ENCODE measurements at places on chromosomes 1 and 21. TPM values are rescaled to one million over a fixed set of nuclear protein-coding genes. Genes with fewer than 3 reads are reported as not detected.
A peak's percentile ranks its signal among the peaks of the same experiment; 100 is the strongest.

- DNase-seq = no peak
- H3K27me3 ChIP-seq = no peaks in the 10 kb centered on the region
- no peaks in the 10 kb centered on the region for H3K36me3 ChIP-seq
- H3K27ac ChIP-seq = no peak overlapping the region
Measured at GRCh38 chr1:165857046-165857801, 29.8 kb downstream of the UCK2 start.

Gene LENEP
- total RNA-seq = not detected

Gene COL24A1
- 1.1 TPM for total RNA-seq

Gene ITLN2
- 30.7 TPM for total RNA-seq

- H3K4me1 ChIP-seq = peaks cover 13% of the 10 kb centered on the region
- H3K4me3 ChIP-seq = no peak overlapping the region
- DNase-seq = no peak
- H3K27ac ChIP-seq = no peak overlapping the region
- no peaks in the 10 kb centered on the region for H3K36me3 ChIP-seq
Measured at GRCh38 chr1:117674521-117675400, 68.9 kb downstream of the TENT5C start.

DNA sequence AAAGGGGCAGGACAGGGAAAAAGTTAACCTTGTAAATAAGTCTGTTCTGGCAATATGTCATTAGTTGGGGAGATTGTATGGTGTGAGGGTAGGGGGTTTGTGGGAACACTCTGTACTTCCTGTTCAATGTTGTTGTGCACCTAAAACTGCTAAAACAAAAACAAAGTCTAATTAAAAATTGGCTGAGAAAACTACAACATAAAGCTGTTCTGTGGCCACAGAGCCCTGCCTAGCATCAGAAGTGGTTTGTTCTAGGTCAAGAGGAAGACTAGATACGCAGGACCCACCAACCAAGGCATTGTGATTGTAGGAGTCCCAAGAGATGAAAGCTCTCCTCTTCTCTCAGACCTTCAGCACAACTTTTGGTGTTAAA, 81.0 kb upstream of the LRRC8D start:
- no peak overlapping the region for H3K4me3 ChIP-seq
- peak overlapping the region; percentile 32 for H3K27ac ChIP-seq
- H3K36me3 ChIP-seq = no peaks in the 10 kb centered on the region
- no peaks in the 10 kb centered on the region for H3K27me3 ChIP-seq

DNA sequence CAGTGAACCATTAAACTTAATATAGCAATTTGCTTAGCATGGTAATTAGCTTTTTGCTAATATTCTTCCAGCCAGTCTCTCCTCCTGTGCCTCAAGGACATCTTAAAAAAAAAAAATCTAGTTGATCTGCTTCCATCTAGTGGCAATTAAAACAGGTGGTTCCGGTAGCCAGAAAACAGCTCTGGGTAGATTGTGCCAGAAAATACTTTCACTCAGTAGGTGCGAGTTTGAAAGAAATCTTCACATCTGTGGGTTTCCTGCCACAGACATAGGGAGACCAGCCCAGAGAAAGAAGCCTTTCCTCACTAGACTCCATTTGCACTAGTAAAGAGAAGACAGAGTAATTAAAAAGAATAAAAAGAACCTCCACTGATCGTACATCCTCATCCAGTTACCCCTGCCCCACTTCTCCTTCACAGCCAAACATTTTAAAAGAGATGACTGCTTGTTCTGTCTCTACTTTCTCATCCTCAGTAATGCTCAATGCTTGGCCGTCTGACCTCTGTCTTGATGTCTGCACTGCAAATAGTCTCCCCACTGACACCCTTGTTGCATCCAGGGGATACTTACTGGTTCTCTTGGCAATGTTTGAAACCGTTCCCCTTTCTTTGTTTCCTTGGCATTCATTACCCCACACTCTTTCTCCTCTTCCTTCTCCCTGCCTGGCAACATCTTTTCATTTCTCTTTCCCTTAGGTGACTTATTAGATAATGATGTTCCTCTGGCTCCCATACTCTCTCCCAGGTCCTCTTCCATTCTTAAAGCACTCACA, 16.9 kb downstream of the SELL start:
- no peak overlapping the region for H3K27ac ChIP-seq
- no peaks in the 10 kb centered on the region for H3K27me3 ChIP-seq
- no peaks in the 10 kb centered on the region for H3K36me3 ChIP-seq
- H3K4me3 ChIP-seq = no peak overlapping the region

DNA sequence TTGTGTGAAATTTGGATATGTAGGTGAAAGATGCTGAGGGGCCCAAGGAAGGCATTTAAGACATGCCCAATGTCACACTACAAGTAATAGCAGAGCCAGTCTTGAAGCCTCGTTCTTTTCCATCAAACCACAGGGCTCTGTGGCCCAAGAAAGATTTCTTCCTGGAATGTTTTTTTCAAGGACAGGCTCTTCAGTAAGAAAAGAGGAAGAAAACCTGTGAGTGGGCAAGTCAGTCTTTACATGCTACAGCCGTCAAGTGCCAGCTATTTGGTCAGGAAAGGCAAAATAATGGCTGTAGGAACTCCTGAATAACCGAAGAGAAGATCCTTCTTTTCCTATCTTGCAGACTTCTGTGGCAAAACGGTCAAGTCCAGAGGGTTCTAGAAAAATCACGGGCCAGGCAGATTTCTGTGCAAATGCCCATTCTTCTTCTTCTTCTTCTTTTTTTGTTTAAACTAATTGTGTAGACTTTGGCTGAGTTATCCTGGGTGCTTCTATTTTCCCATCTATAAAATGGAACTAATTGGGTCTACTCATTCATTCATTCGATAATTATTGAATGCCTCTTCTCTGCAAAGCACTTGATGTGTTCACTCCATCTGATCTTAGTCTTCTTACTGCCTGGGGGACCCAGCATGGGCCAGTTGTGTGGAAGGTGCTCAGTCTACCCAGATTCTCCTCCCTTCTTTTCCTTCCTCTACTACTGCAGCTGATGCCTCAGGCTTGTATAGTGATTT, 1.9 kb upstream of the ID3 start:
- no peaks in the 10 kb centered on the region for H3K27me3 ChIP-seq
- H3K36me3 ChIP-seq = peaks cover 10% of the 10 kb centered on the region
- H3K4me3 ChIP-seq = peak overlapping the region; percentile 92

DNA sequence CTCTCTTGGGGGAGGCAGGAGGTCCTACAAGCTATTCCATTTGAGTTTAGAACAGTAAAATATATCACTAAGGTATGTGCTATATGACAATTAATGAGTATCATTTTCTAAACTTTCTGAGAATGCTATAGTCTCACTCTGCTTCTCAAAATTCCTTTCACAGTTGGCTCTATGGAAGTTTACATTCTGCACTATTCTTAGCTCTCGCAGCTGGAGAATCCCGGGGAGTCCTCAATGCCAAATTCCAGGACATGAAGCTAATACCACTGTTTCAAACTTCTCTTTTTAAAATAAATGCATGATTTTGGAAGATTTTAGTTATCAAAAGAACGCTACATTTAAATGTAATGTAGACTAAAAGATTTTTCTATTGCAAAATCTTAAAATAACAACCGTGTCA, 22.4 kb upstream of the PALMD start:
- no peaks in the 10 kb centered on the region for H3K4me1 ChIP-seq
- DNase-seq = no peak
- no peaks in the 10 kb centered on the region for H3K27me3 ChIP-seq
- H3K36me3 ChIP-seq = no peaks in the 10 kb centered on the region
- H3K4me3 ChIP-seq = no peak overlapping the region

Gene CENPL
- total RNA-seq = 6.9 TPM

DNA sequence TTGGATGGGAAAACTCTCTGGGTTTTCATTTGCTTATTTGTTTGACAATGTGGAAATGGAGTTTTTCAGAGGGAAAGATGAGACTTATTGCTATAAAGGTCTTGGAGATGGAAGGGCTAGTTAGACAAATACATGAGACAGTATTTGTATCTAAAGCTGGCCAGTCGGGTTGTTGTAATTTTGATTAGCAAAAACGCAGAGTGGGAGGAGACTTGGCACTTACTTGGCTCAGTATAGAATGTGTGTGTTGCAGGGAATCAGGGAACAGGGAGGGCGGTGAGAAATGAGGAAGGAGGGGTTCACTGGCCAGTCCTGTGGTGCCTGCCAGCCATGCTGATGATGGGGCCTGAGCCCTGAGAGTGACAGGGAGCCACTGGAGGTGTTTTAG, 6.0 kb upstream of the FOXE3 start:
- H3K4me3 ChIP-seq = no peak overlapping the region
- no peaks in the 10 kb centered on the region for H3K4me1 ChIP-seq
- DNase-seq = no peak

DNA sequence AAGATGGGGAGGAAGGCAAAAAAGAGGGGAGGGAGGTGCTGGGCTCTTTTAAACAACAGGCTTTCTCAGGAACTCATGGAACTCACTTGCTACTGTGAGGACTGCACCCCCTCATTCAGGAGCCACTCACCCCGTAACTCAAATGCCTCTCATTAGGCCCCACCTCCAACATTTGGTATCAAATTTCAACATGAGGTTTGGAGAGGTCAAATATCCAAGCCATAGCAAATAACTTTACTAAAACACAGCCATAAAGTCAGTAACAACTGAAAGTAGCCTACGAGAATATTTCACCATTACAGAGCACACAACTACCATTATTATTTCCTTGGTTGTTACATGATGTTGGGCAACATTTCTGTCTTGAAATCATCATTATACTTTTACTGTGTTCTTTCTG, 13.1 kb upstream of the DMRTB1 start:
- peaks cover 7% of the 10 kb centered on the region for H3K27me3 ChIP-seq
- DNase-seq = no peak
- no peak overlapping the region for H3K4me3 ChIP-seq
- H3K4me1 ChIP-seq = no peaks in the 10 kb centered on the region
- H3K36me3 ChIP-seq = no peaks in the 10 kb centered on the region

Gene IVL
- total RNA-seq = 0.24 TPM

Gene TRIM63
- total RNA-seq = 0.53 TPM

Gene PSRC1
- 4.2 TPM for total RNA-seq

Gene KIF26B
- 1.2 TPM for total RNA-seq

Gene CFHR4
- total RNA-seq = not detected

DNA sequence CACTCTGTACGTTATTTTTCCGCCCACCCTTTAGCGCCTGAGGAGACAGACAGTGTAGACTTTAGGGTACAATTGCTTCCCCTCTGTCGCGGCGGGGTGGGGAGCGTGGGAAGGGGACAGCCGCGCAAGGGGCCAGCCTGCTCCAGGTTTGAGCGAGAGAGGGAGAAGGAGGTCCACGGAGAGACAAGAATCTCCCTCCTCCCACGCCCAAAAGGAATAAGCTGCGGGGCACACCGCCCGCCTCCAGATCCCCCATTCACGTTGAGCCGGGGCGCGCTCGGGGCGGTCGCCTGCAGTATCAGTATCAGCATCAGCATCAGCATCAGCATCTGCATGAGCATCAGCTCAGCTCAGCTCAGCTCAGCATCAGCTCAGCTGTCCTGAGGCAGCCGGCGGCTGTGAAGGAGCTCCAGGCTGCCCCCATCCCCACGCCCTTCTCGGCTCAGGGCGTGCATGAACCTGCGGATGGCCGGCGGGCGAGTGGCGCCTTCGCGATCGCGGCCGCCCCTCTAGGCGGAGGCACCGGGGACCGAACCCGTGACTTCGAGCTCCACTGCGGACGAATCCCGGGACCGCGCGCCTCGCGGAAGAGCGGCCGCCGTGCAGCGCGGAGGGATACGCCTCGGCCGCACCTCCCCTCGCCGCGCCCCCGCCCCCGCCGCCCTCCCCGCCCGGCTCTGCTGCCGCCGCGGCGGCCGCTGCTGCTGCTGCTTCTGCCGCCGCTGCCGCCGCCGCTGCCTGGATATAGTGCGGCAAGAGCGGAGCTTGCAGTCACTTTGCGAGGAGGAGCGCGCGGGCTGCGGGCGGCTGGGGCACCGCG, at the start of gene NCAM2:
Gene NCAM2 (plus strand): TSS at position 774 of the 820 bp plus-strand sequence.
- DNase-seq = peak; percentile 78
- H3K36me3 ChIP-seq = no peaks in the 10 kb centered on the region
- H3K4me1 ChIP-seq = peaks cover 14% of the 10 kb centered on the region
- H3K27me3 ChIP-seq = peaks cover 11% of the 10 kb centered on the region

DNA sequence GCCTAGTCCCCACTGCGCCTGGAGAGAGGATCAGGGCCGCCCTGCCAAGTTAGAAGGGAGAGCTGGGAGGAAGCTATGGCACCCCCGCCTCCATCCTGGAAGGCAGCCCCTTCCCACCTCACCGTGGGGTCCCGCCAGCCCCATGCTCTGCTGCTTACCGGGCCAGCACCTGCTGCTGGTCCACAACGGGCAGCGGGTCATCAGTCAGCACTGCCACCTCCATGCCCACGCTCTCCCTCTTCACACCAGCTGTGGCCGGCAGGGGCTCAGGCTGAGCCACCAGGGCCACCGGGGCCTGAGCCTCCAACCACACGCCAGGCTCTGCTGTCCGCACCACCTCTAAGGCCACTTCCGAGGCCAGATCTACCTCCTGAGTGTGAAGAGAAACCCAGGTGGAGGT, 23.5 kb upstream of the DDOST start:
- no peak for DNase-seq
- H3K27me3 ChIP-seq = no peaks in the 10 kb centered on the region
- H3K27ac ChIP-seq = peak overlapping the region; percentile 84

DNA sequence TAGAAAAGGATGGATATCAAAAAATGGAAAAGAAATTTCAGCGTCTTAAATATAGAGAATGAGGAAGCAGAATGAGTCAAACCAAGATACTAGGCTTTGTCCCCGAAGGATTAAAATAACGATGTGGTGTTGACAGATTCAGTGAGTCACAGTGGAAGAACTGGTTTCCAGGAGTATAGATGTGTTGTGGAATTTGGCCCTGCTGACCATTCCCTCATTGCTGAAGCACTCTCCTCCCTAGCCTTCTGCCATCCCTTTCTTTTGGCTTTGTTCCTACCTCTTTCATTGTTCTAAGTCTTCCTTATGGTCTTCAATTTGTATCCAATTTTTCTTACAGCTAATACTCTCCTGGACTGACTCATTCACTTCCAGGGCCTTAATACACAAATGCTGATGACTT, 23.1 kb upstream of the USP25 start:
- no peak overlapping the region for H3K4me3 ChIP-seq
- no peaks in the 10 kb centered on the region for H3K27me3 ChIP-seq
- H3K27ac ChIP-seq = no peak overlapping the region
- no peaks in the 10 kb centered on the region for H3K4me1 ChIP-seq
- no peak for DNase-seq

Gene CHD5
- 0.56 TPM for total RNA-seq

Gene CFHR2
- not detected for total RNA-seq

Gene RXRG
- total RNA-seq = 8.4 TPM

Gene PYHIN1
- 3.9 TPM for total RNA-seq

Data from lower lobe of right lung (tissue), 2 donors.